CD8-positive, alpha-beta T cell (primary cell): ENCODE measurements at places on chromosomes 5 and 9. TPM values are rescaled to one million over a fixed set of nuclear protein-coding genes. Genes with fewer than 3 reads are reported as not detected.

- DNase-seq, result no peak
Observed at GRCh38 chr5:149404746-149405549, 25.9 kb upstream of the IL17B start.

DNA sequence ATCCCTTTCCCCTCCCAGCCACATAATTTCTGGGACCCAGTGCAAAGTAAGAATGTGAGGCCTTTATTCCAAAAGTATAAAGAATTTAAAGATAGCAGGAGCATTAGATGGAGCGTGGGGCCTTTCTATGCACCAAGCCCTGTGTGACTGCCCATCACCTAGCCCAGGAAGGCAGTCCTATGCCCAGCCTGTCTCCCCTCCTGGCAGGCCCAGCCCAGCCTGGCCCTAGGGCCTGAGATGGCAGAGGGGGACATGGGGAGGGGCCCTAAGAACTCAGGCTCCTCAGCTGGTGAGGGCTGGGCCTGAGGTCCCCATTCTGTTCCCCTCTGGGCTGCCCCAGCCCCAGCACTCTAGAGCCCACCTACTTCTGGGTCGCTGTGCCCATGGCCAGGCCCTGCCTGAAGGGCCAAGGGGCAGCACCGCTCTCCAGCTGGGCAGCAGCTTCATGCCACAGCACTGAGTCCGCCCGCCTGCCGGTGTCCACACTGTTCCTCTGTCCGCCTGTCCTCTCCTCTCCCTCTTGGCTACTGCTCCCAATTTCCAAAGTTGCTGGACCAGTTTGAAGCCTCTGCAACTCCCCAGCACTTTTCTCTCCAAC, 995 bp upstream of the SLC23A1 start:
- no peak for DNase-seq

DNA sequence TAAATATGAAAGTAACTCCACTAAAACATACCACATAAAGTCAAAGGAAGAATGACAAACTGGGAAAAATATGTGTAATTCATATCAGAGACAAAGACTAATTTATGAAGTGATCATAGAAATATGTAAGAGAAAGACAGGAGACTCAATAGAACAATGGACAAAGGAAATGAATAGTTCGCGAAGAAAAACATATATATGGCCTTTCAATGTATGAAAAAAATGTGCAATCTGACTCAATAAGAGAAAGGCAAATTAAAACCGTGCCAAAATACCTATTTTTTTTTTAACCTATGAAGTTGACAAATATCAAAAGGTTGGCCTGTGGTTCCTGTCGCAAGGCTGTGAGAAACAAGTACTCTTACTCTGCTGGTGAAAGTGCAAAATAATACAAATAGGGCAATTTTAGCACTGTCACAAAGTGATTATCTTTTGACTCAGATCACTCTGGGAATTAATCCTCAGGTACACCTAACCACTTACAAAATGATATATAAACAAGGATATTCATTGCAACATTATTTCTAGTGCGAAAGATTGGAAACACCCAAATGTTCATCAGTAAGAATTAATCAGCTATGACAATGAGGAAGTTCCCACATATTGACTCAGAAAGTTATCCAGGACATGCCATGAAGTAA, 3.7 kb downstream of the C9 start:
- no peak for DNase-seq

The SLC22A5 gene
- total RNA-seq, result 5.3 TPM

DNA sequence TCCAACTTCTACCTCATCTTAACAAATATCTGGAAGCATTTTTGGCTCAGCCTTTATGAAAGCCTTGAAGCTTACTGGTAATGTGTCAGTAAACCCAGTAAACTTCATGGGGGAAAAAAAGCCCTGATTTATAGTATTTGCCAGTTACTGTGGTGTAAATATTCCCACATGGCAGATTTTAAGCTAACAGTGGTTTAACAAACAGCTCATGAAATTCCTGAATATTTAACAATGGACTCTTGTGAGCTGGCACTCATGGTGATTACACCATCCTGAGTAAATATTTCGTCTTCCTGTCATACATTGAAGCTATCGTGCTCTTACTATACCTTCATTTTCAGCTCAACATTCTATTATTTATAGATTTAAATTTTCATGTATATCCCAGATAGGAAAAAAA, 57.0 kb upstream of the ACOT12 start:
- no peak for DNase-seq

GRCh38 chr9:137174722-137175293, 3.0 kb upstream of the TMEM210 start:
- DNase-seq, result peak; percentile 40

DNA sequence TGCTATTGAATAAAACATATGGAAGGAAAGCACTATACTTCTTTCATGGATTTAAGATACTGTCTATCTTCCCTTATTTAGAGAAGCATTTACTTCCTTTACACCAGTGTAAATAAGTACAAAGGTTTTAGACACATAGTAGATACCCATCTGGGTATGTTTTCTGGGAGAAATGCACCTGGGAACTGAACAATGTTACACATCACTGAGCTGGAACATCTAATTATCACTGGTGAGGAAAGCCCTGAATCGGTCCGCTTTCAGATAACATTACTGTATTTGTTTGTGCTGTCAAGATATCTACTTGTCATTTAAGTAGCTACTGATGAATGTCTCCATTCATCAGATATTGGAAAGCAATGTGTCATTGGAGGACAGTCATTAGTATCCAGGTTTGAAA, 964.7 kb upstream of the PTPRD start:
- no peak for DNase-seq

- no peak for DNase-seq
Observed at GRCh38 chr9:6864102-6864501, 106.3 kb downstream of the KDM4C start.

DNA sequence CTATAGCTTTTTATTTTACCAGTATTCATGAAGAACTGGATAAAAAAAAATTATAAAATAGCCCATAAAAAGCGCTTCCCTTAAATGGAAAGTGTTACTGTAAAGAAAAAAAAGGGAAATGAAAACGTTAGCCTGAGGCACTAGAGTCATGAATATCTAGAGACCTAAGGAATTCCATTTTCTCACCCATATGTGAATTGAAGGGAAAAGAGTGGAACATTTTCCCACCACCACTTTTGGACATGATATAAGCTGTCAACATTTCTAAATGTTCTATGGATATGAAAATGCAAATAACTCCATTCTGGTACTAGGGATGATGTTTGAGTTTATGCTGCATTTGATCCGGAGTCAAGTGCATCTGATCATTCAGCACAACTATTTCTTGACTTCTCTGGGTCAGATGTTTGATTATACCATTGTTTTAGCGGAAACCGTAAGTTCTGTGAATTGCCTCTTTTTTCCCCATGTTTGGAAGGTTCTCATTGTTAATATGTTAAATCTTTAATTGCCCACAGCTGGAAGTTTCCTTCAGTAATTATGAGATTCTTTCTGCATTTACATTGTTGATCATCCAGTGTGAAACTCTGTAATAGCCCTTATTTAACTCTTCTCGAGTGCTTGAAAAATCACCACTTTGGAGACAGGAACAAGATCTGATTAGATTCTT, 467.4 kb upstream of the SEMA6A start:
- DNase-seq, result no peak

The PCDHGA10 gene
- total RNA-seq, result 0.08 TPM

GRCh38 chr5:1998716-1999317, 116.1 kb upstream of the IRX4 start:
- no peak for DNase-seq

- DNase-seq, result no peak
Observed at GRCh38 chr5:146720107-146720506, 158.4 kb downstream of the PPP2R2B start.

The INSL6 gene
- total RNA-seq, result not detected

The OLFML2A gene
- not detected for total RNA-seq

DNA sequence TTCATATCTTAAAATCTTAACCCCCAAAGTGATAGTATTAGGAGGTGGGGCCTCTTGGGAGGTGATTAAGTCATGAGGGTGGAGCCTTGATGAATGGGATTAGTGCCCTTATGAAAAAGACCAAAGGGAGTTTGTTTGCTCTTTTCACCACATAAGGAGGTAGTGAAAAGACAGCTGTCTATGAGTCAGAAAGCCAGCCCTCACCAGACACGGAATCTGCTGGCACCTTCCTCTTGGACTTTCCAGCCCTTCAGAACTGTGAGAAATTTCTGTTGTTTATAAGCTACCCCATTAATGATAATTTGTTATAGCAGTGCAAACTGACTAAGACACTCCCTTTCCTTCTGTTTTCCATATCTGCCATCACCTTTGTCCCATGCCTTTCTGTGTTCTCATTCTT, 20.8 kb downstream of the IFNB1 start:
- no peak for DNase-seq

The SLC1A3 gene
- not detected for total RNA-seq

- no peak for DNase-seq
Observed at GRCh38 chr5:175711031-175711430, 53.2 kb downstream of the HRH2 start.

The CCNJL gene
- total RNA-seq, result not detected

The SLF1 gene
- total RNA-seq, result 11.1 TPM

The MARCOL gene
- not detected for total RNA-seq

The TMEFF1 gene
- not detected for total RNA-seq

GRCh38 chr5:124239572-124239971, 506.9 kb downstream of the ZNF608 start:
- no peak for DNase-seq

The NCS1 gene
- total RNA-seq, result 3.8 TPM

- no peak for DNase-seq
Observed at GRCh38 chr5:64074533-64074932, 91.1 kb upstream of the RNF180 start.

DNA sequence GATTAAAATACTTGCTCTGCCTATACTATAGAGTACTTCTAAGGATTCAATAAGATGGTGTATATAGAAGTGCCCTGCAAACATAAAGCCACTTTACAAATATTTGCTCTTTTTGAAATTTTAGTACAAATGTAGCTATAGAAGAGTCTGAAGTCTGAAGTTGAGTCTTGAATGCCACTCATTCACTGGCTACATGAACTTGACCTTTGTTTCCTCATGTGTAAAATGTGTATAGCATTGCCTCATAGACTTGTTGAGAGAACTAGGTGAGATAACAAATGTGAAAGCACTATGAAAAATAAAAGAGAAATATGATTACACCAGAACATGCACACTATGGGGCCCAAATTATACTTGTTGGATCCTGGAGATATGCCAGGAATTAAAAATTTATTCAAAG, 244.7 kb downstream of the SEC61B start:
- no peak for DNase-seq

- DNase-seq, result no peak
Observed at GRCh38 chr9:135910216-135910615, 2.9 kb upstream of the CAMSAP1 start.

The CDH9 gene
- total RNA-seq, result not detected
